ENCODE measurements at places on chromosomes 1 and 21.
A peak's percentile ranks its signal among the peaks of the same experiment; 100 is the strongest.

DNA sequence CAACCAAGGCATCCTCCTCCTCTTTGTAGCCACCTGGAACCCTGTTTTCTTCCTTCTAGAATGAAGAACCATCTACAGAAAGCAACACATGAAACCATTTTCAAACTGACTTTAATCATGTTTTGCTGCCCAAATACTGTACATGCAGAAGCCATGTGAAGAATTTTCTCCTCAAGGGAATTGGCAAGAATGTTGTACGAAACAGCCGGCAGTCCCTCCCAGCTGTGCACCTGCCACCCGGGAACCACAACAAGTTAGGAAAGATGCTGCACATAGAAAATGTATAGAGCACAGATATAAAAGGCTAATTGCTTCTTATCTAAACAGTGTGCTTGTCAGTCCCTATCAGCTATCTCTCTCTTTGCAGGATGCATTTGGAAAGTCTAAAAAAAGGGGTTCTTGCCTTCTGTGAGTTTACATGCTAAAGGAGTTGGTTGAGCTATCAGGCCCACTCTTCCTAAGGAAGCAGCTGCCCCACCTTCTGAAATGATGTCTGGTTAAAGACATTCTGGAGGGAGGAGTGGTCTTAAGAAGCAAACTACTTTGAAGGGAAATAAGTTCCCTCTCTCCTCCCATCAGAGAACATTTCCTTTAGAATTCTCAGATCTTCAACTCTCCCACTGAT is 44.8 kb downstream of the RIMS3 start:
- no peak for DNase-seq

DNA sequence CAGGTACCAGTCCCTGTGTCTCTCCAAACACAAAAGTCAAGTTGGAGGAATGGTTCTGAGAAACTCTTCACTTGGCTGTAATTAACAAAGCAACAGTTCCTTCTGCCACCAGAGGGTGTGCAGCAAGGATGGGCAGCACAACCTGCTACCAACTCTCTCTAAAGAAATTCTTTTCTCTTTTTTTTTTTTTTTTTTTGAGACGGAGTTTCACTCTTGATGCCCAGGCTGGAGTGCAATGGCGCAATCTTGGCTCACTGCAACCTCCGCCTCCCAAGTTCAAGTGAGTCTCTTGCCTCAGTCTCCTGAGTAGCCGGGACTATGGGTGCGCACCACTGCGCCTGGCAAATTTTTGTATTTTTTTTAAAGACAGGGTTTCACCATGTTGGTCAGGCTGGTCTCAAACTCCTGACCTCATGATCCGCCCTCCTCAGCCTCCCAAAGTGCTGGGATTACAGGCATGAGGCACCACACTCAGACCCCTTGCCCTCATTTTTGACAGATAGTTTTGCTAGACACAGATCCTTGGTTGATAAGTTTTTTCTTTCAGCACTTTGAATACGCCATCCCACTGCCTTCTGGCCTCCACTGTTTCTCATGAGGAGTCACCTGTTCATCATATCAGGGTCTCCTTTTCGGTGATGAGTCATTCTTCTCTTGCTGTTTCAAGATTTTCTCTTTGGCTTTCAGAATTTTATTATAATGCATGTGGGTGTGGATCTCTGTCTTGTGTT is 12.1 kb upstream of the DEGS1 start:
- DNase-seq, result no peak

DNA sequence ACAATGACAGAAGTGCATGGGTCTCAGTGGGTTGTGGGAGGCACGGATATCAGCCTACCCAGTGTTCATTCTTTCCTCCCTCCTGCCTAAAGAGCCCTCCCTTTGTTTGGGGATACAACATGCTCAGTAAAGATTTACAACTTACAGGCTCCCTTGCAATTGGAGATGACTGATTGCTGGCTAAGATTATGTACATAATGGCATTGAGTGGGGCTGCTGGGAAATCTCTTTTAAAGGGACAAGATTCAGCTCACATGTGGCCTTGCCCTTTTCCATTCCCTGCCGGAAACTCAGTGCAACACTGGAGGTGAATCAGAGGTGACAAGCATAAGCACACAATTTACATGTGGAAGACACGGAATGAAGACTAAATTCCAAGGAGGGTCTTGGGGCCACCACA is 83.7 kb upstream of the CHRM3 start:
- no peak for DNase-seq

- DNase-seq, result no peak
Observed at GRCh38 chr21:26883768-26884167, 38.6 kb upstream of the ADAMTS1 start.

GRCh38 chr1:198638894-198639635 is at the start of gene PTPRC:
Gene PTPRC, plus strand, starts transcription at chr1:198639040. Its CDS starts 229 bp downstream, at chr1:198639269.
- DNase-seq, result no peak

DNA sequence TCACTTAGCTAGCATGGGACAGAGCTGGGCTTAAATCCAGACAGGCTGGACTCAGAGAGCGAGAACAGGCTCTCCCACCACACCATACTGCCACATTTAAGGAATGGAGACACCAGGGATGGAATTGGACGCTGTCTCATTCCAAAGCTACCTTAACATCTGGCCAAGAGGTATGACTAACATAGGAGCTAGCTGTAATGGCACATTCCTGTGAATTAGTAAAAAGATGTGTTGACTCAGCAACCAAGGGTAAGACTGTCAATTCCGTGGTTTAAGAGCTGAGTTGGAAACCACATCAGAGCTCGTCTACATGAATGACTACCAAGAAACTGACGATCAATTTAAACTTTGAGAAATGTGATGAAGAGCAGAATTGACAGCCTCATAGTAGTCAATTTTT is 8.3 kb upstream of the TNFRSF9 start:
- DNase-seq, result peak; percentile 46

- no peak for DNase-seq
Observed at GRCh38 chr1:164534863-164535610, 23.9 kb upstream of the PBX1 start.

All from AG04449 (cell line).